ENCODE measurements at places on chromosomes 7 and 10. TPM values are rescaled to one million over a fixed set of nuclear protein-coding genes. Genes with fewer than 3 reads are reported as not detected.
A peak's percentile ranks its signal among the peaks of the same experiment; 100 is the strongest.

KLHL7 gene
- polyA plus RNA-seq: 53.3 TPM

ZPBP gene
- 0.25 TPM for polyA plus RNA-seq

AMPH gene
- 16.7 TPM for polyA plus RNA-seq

URGCP gene
- polyA plus RNA-seq: 32.4 TPM

HOXA9 gene
- polyA plus RNA-seq: 117 TPM

- no peak for DNase-seq
Measured at GRCh38 chr10:43225787-43226153, 41.1 kb downstream of the RASGEF1A start.

DNA sequence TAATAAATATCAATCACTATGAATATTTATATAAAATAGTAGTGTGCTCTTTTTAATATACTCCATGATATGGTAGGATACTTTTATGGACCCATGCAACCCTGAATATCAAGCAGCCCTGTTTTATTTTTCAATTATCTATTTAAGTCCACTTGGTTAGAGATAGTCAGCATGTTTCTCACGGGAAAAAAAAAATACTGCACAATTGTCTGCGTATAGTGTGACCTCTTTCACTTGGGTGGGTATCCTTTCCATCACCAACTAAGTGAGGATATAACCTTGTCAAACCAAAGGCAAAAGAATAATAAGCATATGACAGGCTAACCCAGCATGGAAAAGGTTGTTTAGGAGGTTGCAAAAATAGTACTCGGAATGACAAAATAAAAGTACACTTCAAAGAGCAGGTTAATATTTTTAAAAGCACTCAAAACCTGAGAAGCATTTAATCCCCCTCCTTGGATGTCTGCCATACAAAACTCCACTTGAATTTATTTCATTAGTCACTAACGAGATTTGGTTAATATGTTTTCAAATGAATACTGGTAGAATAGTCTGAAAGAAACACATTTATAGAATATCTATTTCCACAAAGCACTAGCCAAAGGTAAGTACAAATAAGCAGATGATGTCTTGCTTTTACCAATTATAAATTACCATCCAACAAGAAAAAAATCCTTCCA lies 76.5 kb downstream of the IMMP2L start:
- DNase-seq: no peak

DNA sequence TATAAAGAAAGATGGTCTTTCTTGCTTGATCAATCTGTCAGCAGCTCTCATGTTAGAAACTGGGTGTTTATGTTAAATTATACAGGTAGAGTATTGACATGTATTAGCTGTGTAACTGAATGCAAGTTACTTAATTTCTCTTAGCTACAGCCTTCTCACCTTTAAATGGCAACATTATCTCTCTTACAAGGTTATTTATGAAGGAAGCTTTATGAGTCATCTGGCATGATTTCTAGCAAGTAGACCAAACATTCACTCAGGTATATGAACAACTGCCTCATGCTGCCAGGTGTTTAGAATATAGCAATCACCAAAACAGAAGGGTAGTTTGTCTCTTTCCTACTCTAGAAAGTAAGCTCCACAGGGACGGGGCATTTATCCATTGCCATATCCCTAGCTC lies 8.5 kb downstream of the ARL4A start:
- DNase-seq: no peak

DNA sequence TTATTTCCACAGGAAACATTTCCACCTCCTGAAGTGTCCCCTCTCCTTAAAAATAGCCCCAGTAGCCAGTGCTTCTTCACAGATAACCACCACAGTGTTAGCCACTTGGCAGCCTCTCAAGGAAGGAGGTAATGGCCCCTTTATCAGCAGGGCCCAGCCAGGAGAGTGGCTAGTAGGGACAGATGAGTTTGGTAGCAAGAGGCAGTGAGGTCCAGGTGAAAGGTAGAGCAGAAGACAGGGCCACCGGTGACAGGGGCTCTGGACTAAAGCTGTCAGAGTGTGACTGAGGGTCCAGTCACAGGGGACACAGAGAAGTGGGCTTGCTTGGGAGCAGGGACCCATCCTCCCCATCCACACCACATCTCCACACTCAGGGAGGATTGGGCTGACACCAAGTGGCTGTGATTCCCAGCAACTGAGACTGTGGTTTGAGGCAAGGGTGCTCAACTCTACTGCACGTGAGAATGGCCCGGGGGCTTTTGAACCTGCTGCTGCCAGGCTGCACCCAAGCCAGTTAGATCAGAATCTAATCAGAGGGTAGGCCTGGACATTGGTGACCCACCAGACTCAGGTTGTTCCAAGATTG lies 52.2 kb downstream of the C10orf120 start:
- DNase-seq: no peak

- DNase-seq: no peak
Measured at GRCh38 chr10:47378183-47378510, 5.9 kb downstream of the ZNF488 start.

DNA sequence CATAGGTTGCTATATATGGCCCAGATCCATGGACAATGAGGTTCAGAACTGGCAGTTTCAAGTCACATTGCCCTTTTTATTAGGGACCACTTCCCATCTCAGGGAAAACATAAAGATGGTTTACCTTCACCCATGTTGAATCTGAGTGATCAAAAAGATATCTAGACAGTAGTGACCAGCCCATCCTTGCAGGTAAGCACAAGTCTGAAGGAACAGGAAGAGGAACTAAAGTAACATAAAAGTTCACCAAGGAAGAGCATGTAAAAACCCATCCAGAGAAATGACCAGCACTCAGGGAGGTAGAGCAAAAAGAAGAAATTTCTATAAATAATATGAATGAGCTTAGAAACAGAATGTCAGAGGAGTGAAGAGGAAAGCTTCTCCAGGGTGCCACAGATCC lies 382.5 kb downstream of the PARD3 start:
- DNase-seq: no peak

DNA sequence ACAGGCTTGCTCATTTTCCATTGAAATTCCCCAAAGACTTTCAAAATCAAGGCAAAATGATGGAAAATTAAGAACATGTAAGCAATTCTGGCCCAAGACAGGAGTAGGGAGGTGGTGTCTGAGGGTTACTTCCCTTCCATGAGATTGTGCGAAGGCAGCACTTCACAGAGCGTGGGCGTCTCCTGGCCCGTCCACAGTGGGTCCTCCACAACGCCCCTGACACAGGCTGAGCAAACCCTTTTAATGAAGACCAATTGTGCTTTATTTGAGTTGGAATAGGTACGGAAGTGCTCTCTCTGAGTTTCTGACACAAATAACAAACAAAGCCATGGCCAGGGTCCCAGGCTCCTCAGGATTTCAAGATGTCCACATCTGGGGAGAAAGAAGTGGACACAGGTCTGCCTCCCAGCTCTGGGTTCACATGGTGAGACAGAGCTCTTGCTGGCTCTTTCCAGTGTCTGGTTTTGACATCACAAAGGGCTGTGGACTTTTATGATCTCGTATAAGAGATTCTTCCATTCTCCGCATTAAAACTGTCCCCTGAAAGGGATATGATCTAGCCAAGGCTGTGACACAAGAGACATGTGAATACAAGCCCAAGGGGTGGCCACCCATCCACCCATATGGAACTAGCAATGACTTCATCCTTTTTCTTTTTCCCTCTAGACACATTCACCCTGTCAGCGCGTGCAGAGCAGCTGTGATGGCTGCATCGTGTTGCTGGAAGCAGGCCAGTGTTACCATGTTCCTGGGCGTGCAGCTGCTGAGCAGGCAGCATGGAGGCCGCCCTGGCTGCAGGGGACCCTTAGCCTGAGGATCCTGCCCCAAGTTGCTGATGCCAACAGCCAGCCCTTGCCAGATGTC lies 145.6 kb downstream of the ADAM12 start:
- no peak for DNase-seq

DNA sequence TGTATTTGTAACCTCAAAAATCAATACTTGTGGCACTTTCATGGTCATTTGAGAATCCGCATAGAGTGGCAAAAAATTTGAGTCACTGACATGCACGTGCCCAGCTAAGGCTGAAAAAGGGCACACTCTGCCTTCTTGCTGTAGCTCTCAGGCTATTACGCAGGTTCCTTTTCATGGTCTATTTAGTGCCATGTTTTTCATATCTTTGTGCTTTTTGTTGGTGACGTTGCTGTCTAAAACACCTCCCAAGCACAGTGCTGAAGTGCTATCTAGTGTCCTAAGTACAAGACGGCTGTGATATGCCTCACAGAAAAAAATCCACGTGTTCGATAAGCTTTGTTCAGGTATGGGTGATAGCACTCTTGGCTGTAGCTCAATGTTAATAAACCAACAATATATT lies 50.9 kb downstream of the CREB3L2 start:
- no peak for DNase-seq

DNA sequence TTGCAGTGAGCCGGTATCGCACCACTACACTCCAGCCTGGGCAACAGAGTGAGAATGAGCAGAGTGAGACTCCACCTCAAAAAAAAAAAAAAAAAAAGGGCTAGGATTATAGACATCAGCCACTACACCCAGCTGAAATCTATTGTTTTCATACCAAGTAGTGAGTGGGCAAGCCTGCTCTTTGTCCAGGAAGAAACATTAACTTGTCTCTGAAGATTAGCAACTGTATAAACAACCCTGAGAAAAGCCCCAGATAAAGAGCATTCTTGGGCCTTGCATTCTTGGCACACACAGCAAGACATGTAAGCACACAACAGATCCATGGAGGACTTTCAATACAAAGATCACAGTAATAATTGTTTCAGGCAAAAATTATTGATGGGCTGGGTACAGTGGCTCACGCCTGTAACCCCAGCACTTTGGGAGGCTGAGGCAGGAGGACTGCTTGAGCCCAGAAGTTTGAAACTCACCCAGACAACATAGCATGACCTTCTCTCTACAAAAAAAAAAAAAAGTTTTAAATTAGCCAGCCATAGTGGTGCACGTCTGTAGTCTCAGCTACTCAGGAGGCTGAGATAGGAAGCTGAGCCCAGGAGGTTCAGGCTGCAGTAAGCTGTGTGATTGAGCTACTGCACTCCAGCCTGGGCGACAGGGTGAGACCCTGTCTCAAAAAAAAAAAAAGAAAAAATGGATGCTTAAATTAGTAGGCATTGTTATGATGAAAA lies 4.4 kb downstream of the PSPH start:
- DNase-seq: peak; percentile 36

DNA sequence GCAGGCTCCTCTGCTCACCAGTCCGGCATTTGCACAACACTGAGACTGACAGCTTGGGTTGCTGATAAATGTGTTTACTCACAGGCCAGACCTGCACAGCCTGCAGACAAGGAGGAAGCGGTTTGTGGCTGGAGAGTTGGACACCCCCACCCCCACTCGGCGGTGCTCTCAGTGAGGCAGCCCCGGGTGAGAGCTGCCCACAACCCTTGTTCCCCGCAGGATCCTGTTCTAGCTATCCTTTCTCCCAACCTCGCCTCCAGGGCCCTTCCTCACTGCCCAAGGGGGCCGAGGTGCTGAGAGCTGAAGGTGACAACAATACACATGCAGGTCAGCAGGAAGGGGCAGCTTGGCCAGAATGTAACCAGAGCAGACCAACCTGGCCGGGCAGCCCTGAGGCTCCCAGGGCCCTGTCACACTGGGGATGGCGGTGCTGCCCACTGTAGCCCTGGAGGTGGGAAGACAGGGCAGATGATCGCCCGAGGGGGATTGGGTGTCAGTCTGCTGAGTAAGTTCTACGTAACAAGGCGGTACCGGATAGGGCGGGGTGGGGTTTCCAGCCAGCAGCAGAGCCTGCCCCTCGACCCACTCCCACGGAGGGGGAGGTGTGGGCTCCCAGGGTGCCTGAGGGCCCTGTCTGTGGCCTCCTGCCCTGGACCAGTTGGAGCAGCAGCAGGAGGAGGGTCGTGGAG lies 2.1 kb upstream of the ADAM8 start:
- no peak for DNase-seq
